ENCODE measurements at places on chromosomes 5 and 9. TPM values are rescaled to one million over a fixed set of nuclear protein-coding genes. Genes with fewer than 3 reads are reported as not detected.

DNA sequence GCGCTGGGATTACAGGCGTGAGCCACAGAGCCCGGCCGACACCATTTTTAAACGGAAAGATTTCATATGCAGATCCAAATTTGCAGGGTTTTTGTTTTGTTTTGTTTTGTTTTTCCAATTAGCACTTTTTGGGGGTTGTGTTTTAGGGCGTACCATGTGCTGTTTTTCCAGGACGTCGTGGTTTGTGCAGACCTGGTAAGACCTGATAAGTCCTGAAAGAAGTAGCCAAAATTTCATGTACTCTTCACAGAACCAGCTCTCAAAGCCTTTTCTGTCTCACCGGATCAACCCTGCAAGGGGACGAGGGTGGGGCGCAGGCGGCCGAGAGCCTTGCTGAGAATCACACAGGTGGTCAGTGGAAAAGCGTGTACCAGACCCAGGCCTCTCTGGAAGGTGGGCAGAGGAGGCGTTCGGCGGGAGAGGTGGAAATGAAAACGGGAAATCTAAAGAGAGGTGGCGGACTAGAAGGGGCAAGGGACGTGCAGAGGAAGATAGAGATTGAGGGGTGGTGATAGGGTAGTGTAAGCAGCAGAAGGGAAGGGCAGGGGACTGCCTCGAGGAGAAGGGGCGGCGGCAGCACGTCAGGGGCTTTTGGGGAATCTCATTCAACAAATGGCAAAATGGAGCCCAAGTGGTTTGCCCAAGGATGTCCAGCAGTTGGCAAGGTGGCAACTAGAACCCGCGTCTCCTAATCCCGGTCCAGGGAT is 1.1 kb upstream of the FAF2 start:
- DNase-seq: no peak

DNA sequence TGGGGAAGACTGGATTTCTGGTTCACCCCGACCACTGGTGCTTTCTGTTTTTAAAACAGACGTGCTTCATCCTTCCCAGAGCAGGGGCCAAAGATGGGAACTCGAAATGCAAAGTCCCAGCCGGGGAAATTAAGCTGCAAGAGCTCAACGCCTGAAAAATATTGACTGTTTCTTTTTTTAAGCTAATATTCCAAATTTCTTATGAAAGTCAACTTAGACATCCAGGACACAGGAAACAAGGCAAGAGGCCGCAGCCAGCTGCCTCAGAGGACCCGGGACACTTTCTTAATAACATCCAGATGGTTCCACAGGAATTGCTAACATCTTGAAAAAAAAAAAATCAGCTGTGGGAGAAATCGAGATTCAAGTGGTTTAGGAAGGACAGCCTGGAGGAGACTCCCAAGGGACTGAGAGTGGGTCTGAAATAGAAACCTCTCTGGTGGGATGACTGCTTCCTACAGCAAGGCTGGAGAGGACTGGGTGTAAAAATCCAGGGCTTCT is 144.9 kb downstream of the FGF1 start:
- no peak for DNase-seq

- DNase-seq: no peak
These were observed 92.7 kb downstream of the COL5A1 start for GRCh38 chr9:134734270-134734669.

DNA sequence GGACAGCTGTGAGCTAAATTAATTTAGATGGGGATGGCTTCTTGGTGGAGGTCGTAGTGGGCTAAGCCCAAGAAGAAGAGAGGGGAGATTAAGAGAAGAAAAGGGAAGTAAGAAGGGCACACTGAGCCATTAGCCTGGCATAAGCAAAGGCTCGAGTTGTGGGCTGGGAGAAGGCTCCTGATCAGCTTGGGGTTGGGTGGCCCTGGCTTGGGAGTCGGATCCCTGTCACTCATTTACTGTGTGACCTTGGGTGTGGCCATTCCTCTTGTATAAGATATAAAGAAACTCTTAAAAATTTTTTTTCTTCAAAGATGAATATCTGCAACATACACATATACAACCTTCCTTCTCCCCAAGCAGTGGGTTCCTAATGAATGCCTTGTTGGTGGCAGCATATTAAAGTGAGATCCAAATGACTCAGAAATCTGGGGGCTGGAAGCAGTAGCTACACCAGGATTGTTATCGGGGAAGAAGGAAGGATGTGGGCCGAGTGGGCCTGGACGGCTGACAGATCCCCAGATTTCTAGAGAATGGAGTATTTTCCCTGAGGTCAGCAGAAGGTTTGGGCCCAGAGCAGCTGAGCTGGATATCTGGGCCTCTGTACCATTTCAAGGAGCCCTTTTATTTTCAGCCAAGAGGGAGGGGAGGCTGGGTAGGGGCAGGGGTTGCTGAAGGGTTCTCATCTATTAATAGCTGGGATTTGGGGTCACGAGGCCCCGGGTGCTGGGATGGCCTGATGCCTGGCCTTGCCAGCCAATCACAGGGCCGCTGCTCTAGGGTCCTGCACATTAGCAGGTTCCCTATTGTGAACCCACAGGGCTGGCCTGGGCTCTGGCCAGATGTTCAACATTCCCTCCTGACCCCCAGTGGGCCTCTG is 52.1 kb downstream of the PPARGC1B start:
- no peak for DNase-seq

GRCh38 chr5:124650147-124650561 is 96.3 kb downstream of the ZNF608 start:
- no peak for DNase-seq

GRCh38 chr9:36328798-36329411 is 70.7 kb upstream of the GNE start:
- DNase-seq: no peak

GRCh38 chr5:176533390-176533789 is 3.8 kb downstream of the RNF44 start:
- peak; percentile 57 for DNase-seq

GRCh38 chr9:5013374-5013773 is 28.3 kb downstream of the JAK2 start:
- no peak for DNase-seq

GRCh38 chr5:96969366-96969765 is 33.5 kb downstream of the LNPEP start:
- no peak for DNase-seq

GRCh38 chr9:117644932-117645636 is 59.1 kb upstream of the TLR4 start:
- no peak for DNase-seq

- DNase-seq: no peak
These were observed 32.6 kb downstream of the SSBP2 start for GRCh38 chr5:81718300-81718699.

DNA sequence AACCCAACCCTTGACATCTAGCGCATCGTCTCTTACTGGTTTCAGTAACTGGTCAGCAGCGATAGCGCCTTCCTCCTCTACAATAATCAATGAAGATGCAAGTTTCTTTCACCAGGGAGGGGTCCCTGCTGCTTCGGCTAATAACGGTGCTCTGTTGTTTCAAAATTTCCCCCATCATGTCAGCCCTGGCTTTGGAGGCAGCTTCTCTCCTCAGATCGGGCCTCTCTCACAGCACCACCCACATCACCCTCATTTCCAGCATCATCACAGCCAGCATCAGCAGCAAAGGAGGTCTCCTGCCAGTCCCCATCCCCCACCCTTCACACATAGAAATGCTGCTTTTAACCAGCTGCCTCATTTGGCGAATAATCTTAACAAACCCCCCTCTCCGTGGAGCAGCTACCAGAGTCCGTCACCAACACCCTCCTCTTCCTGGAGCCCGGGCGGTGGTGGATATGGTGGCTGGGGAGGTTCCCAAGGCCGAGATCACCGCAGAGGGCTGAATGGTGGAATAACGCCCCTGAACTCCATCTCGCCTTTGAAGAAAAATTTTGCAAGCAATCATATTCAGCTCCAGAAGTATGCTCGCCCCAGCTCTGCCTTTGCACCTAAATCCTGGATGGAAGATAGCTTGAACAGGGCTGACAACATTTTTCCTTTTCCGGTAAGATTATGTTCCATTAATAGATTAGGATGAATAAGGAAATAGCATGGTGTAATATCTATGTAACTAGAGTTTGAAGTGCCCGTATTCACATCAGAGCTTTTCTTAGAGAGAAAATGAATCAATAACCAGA is 2.2 kb downstream of the CPEB4 start:
- DNase-seq: no peak

DNA sequence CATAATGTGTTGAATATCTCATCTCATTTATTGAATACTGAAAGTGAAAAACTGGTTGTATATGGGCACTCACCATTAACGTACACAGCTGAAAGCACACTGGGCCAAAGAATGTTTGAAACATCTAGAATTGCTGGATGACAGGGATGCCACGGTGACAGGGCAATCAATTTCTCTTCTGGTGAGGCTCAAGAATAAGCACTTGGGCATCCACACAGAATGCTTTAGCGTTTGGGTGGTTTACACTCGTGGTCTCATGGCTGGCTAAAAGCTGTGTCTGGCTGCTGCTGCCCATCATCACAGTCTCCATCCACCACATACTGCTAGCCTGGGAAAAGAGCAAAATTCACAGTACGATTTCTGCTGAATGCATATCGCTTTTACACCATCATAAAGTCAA is 30.7 kb upstream of the IL31RA start:
- no peak for DNase-seq

GRCh38 chr9:128787659-128788058 is 606 bp downstream of the TBC1D13 start:
- no peak for DNase-seq

- DNase-seq: no peak
These were observed 2200.4 kb upstream of the C9orf72 start for GRCh38 chr9:29773676-29774075.

- DNase-seq: no peak
These were observed 260.1 kb downstream of the PRELID2 start for GRCh38 chr5:145574889-145575573.

DNA sequence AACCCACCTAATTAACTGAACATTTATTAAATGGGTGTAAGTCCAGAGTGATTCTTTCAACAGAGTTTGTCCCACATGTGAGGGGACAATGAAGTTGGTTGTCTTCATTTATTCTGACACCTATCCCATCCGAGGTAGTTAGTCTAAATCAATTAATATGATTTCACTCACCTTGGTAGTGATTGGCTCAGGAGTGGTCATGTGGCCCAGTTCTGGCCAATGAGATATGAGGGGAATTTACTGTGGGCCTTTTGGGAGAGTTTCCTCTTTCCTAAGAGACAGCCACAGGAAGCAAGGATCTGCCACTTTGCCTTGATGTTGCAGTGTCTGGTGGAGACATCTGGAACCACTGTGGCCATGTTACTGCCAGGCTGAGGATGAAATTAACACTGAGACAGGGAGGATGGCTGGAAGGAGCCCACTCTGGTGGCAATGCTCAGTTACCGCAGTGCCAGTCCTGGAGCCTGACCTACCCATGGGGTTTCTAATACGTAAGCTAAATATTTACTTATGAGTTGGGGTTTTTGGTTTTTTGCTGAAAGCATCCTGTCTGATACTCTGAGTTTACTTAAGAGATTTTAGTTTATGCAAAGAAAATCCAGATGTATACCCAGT is 118.6 kb downstream of the FGF18 start:
- peak; percentile 21 for DNase-seq

- DNase-seq: no peak
These were observed 319.0 kb downstream of the BRINP1 start for GRCh38 chr9:119050281-119050680.

GRCh38 chr5:109898269-109899162 is 208.8 kb downstream of the MAN2A1 start:
- no peak for DNase-seq

- peak; percentile 88 for DNase-seq
These were observed 47.8 kb upstream of the PSD2 start for GRCh38 chr5:139747583-139748504.

DNA sequence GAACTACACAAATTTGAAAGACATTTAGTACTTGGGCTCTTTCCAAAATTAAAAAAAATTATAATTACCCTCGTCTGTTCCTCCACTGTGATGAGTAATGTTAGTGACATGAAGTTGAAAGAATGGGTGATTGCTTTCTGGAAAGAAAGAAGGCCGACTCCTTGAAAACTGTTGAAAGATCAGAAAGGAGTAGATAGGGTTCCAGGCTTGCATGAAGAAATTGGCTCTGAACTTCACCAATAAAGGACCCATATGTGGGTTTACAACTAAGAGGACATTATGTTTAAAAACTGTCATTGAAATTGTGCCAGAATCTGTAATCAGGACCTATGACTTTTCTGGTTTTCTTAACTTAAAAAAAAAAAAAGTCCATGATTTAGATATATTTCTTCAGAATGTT is 20.7 kb upstream of the MOCS2 start:
- no peak for DNase-seq

- DNase-seq: no peak
These were observed 3.5 kb upstream of the TMED9 start for GRCh38 chr5:177588413-177588909.

DNA sequence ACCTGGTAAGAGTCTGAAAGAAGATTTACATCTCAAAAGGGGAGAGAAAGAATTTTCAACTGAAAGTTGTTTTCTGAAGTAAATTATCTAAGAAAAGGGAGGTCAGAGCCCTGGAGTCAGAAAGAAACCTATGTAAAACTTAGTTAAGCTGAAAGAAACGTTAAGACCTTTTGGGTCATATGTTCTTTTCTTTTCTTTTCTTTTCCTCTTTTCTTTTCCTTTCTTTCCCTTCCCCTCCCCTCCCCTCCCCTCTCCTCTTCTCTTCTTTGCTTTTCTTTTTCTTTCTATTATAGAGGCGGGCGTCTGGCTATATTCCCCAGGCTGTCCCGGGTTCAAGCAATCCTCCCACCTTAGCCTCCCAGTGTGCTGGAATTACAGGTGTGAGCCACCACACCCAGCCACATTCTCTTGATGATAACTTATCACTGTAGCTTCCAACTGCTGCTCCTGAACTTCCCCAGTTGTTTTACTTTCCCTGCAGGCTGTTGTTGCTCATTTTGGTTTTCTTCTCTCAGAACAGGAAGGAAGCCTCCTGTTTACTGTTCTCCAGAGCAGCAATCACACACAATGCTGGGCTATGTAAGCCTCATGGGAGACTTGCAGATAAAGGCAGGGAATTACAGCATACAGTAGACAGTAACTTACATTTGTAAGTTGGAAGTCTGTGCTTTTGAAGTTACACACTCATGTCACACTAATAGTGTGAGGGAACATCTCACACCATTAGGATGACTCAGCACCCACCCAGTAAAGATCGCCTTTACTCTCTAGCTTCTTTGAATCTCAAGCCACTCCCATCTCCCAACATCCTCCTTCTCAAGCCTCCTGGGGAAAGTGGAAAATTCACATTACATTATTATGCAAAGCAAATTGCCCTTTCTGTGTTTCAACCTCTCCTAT is 2216.6 kb upstream of the WWC1 start:
- no peak for DNase-seq

- no peak for DNase-seq
These were observed 52.3 kb upstream of the ZSWIM6 start for GRCh38 chr5:61279725-61280124.

- no peak for DNase-seq
These were observed 23.8 kb upstream of the DAB2 start for GRCh38 chr5:39448506-39449128.

The CERCAM gene
- 1.0 TPM for total RNA-seq

The MARCOL gene
- not detected for total RNA-seq

The GMCL2 gene
- total RNA-seq: not detected

The FUBP3 gene
- 31.1 TPM for total RNA-seq

The EGFLAM gene
- total RNA-seq: 2.0 TPM

The CACNA1B gene
- not detected for total RNA-seq

The SLC28A3 gene
- 0.10 TPM for total RNA-seq

The SV2C gene
- total RNA-seq: not detected

The PPP3R2 gene
- not detected for total RNA-seq

The SPINK6 gene
- total RNA-seq: not detected
